ENCODE measurements at places on chromosomes 13 and 19. TPM values are rescaled to one million over a fixed set of nuclear protein-coding genes. Genes with fewer than 3 reads are reported as not detected.

The KLK14 gene
- not detected for total RNA-seq

The SERPINE3 gene
- 53.6 TPM for total RNA-seq

DNA sequence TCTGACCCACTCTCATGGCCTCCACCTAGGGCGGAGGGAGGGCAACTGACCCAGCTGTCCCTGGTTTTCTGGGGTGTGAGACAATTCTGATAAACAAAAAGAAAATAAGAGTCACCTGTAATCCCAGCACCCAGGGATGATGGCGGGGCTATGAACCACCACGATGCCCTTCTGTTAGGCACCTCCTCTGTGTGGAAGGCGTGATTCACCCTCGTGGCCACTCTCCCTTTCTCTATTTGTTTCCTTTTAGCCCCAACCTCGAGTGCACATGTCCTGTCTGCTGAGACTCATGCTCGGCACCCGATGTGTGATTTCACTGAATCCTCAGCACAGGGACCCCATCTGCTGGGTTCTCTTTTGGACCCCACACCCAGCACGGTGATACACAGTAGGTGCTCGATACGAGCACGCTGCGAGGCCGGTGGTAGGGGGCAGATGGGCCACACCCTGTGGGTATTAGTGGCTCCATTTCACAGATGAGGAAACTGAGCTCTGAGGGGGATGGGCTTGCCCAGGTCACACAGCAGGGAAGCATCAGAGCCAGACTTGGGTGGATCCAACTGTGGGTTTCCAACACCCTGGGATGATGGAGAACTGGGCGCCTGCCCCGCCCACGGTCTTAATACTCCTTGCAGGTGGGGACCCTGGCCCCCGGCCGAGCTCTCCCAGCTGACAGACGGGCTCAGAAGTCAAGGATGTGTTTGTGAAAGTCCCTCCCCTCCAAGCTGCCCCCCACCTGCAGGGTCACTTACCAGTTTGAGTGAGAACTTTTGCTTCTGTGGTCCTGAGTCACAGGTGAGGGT lies 24.9 kb downstream of the VRK3 start:
- DNase-seq, result no peak

DNA sequence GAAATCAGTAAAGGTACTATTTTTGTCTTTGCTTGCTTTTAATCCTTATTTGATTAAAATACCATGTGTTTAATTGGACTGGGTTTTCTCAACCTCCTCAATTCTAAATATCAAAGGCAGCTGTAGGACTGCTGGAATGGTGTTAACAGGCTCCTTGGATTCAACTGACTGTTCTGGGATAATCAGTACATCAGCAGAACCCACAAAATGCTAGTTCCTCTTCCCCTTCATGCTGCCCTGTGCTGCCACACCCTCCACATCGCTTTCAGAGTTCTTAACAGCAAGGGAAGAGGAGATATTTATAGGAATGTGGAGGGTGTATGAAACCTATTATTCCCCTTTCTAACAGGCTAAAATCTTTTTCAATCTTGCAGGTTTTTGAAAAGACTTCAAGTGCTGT lies 82.4 kb downstream of the KCTD12 start:
- no peak for DNase-seq

DNA sequence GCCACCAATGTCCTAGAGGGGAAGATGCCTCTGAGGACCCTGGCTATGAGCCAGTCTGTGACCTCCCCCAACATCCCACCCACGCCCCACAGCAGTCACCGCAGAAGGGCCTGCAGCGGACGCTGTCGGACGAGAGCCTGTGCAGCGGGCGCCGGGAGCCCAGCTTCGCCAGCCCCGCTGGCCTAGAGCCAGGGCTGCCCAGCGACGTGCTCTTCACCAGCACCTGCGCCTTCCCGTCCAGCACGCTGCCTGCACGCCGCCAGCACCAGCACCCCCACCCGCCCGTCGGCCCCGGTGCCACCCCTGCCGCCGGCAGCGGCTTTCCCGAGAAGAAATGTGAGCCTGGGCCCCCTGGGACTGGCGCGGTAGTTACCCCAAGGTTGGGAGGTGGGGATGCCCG lies 30.6 kb downstream of the DPF1 start:
- DNase-seq, result no peak
